Epithelial cell of proximal tubule (primary cell): ENCODE measurements at places on chromosomes 1 and 21. TPM values are rescaled to one million over a fixed set of nuclear protein-coding genes. Genes with fewer than 3 reads are reported as not detected.

- DNase-seq = no peak
Observed at GRCh38 chr1:72324451-72324850, 42.1 kb upstream of the NEGR1 start.

GRCh38 chr21:42384156-42384945 lies 11.5 kb downstream of the TMPRSS3 start:
- DNase-seq = no peak

GRCh38 chr1:30786264-30786991 lies 28.9 kb upstream of the LAPTM5 start:
- DNase-seq = no peak

DNA sequence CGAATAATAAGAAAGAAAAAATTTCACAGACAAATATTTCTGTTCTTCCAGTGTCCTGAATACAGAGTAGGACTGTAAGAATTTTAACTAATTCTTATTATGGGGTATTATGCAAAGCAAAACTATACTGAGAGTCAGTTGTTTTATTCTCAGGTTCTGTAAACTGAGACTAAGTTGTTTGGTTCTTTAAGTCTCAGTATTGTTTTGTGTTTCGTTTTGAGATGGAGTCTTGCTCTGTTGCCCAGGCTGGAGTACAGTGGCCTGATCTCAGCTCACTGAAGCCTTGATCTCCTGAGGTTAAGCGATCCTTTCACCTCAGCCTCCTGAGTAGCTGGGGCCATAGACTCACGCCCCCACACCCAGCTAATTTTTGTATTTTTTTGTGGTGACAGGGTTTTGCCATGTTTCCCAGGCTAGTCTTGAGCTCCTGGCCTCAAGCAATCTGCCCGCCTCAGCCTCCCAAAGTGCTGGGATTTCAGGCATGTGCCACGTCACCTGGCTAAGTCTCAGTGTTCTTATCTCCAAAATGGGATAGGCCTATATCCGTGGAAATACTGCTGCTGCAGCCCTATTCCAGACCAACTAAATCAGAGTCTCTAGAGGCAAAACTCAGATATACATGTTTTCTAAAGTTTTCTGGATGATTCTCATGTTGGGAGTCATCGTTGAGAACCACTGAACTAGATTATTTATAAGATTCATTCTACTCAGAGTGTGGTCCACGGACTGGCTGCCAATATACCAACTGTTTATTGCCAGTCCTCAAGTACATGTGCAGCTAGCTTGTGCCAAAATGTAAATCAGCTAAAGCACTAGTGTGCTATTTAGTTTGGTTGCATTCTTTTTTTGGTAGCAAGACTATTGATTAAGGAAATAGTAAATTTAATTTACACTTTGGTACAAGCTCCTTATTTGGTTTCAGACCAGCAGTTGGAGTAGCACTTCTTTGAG lies 116.6 kb downstream of the HS2ST1 start:
- no peak for DNase-seq

DNA sequence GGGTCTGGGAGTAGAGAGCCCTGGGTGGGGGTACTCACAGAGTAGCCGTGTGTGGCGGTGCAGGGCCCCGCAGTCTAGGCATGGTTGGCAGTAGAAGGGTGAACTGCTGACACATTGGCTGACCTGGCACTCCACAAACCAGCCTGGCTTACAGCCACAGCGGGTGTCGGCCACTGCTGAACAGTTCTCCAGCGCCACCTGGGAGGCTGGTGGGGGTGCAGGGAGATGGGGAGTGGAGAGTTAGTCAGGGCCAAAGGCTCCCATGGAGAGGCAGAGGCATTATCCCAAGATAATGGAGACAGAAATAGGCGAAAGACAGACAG lies 1.5 kb downstream of the TNFRSF25 start:
- no peak for DNase-seq

- DNase-seq = no peak
Observed at GRCh38 chr1:179126338-179127060, 44.6 kb downstream of the TOR3A start.

DNA sequence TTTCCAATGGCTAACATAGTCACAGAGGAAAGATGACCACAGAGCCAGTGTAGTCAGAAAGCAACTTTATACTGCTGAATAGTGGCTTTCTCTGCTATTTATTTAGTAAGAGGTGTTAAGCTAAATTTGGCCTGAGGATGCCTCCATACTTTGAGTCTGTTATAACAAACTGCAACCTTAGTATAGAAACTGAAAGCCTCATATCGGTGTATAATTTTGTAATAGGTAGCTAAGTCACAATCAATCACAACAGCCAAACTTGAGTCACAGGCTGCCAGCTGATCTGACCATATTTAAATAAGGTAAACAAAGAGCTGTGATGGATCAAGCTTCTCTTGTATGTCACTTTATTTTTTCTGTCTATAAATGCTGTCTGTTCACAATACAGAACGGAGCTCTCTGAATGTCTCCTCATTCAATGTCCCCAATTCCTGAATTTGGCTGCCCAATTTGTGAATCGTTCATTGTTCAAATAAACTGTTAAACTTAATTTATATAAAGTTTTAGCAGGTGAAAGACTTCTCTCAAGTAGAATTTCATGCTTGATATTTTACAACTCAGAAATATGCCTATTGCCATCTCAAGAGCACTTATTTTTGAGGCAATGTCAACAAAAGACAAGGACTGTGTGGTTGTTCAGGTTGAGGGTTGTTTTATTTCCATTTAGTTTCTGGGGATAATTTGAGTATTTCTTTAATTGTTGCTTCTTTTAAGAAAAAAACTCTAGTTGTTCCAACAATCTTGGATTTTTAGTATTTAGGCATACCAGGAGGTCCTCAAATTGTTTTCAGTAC lies 339.7 kb upstream of the B3GALT2 start:
- no peak for DNase-seq

- no peak for DNase-seq
Observed at GRCh38 chr21:25359724-25360123, 247.6 kb downstream of the MRPL39 start.

- no peak for DNase-seq
Observed at GRCh38 chr1:86183810-86184209, 27.2 kb upstream of the COL24A1 start.

DNA sequence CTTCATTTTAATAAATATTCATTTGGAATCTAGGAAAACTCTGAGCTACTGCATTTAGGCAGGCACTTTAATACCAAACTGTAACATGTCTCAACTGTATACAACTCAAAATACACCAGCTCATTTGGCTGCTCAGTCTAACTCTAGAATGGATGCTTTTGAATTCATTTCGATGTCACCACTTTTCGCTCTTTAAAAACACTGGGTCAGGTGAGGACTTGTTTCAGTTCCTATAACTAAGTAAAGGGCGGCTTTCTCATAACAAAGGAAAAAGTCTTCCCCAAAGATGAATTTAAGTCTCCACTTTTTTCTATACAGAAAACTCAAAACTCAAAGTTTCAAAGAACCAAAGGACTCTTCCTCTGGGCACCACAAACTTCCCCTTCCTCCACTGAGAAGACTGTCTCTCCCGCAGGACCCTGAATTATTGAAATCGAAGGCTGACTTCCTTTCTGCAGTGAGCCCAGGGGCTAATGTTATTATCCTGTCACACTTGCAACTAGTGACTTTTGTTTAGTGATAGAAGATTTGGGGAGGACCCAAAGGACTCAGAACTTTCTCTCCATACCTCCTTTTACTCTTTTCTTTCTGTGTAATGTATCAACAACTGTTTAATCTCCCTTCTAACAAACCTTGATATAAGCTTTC lies 9.7 kb upstream of the DHX9 start:
- no peak for DNase-seq

- no peak for DNase-seq
Observed at GRCh38 chr1:198318085-198318484, 161.3 kb downstream of the NEK7 start.

GRCh38 chr1:234921266-234922062 lies 207.2 kb downstream of the TOMM20 start:
- peak; percentile 95 for DNase-seq

- DNase-seq = no peak
Observed at GRCh38 chr1:78651241-78651640, 1.6 kb downstream of the IFI44 start.

DNA sequence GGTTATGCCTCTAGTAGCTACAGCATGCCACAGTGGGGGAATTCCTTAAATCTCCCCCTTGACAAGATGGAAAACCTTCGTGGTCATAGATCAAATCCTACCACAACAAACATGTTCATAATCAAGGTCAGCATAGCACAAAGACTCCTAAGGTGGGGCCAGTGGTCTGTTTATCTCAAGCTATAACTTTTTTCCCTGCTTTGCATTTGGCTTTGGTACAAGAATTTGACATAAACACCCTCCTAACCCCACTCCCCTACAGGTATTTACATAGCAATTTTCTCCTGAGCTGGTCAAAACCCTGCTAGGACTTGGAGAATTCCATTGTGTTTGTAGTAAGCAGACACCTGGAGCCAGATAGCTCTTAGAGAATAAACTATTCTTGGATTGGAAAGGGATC lies 58.5 kb downstream of the HIVEP3 start:
- no peak for DNase-seq

- DNase-seq = no peak
Observed at GRCh38 chr1:189350983-189351616, 1126.6 kb downstream of the BRINP3 start.

DNA sequence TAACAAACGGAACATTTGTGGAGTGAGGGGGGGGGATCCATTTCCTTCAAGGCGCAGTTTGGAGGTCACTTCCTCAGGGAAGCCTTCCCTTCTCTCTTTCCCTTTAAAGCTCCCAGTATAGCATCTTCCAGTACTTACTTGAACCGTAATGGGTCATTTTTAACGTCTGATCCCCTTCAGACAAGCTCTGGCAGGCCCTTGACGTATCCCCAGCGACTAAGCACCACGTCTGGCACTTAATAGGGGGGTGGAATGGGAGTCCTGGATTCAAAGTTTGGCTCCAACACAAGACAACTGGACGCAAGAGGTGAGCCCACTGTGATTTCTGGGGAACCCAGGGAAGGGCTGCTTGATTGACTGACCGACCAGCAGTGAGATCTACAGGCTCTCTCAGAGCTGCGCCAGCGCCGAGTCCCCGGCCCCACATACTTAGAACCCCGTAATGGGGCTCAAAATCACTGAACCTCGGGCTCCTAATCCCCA lies 441 bp downstream of the YARS1 start:
- no peak for DNase-seq

DNA sequence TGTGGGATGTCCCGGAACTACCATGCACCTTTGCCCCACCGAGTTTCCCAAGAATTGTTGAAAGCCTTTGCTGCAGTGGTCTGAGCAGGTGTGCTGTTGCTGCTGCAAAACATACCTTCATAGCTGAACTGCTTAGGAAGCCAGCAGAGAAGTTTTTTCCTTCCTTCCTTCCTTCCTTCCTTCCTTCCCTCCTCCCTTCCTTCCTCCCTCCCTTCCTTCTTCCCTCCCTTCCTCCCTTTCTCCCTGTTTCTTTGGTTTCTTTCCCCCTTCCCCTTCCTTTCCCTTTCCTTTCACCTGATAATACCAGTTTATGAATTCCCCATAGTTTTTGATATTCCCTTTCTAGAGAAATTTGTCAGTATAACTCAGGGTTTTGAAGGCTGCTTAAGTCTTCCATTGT lies 10.8 kb upstream of the SH3D21 start:
- no peak for DNase-seq

GRCh38 chr1:14167884-14168283 lies 430.6 kb upstream of the KAZN start:
- DNase-seq = no peak

DNA sequence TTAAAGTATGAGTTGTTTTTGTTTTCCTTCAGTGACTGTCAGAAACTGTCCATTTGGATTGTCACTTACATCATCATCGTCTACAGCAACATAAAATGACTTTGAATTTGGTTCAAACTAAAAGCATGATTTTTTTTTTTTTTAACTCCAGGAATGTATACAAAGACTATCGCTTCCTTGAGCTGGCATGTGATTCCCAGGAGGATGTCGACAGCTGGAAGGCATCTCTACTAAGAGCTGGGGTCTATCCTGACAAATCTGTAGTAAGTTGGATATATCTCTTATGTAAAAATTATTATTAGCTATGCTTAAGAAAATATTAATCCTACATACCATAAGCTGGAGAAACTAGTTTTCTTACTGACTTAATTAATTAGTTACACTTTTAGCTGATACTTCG lies 111.9 kb upstream of the C1orf105 start:
- DNase-seq = no peak

DNA sequence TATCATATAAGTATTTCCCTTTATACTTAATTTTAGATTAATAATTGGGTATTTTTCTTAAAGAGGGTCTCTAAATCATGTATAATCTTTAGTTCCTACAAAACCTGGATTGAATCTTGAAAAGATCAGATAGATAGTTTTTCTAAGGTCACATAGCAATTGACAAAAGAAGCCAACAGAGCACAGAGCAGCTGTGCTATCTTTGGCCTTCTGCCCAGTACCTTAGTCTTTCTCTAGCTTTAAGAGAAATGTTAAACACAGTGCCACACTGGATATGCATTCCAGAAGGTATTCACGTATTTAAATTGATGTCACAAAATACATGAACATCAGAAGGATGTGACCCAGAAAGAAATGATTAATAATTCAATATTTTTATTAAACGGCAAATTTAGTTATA lies 86.8 kb downstream of the C21orf91 start:
- DNase-seq = no peak

Gene NTRK1
- not detected in 2 replicates for total RNA-seq

Gene GLIS1
- 2.5 and 2.7 TPM in 2 replicates for total RNA-seq

Gene FMO3
- total RNA-seq = not detected in 2 replicates

Gene CHIA
- not detected in 2 replicates for total RNA-seq

Gene TESK2
- total RNA-seq = 1.1 and 2.9 TPM in 2 replicates

Gene C4BPA
- not detected in 2 replicates for total RNA-seq

Gene TRABD2B
- total RNA-seq = 0.14 and 0.46 TPM in 2 replicates

Gene CR1
- total RNA-seq = not detected in 2 replicates

Gene MTF2
- total RNA-seq = 23.9 and 26.3 TPM in 2 replicates

Gene LGR6
- total RNA-seq = under 0.01 TPM in 1 of 2 replicates, not detected in the other

Gene LGALS8
- total RNA-seq = 30.3 and 47.3 TPM in 2 replicates

Gene DENND2C
- 0.29 and 0.81 TPM in 2 replicates for total RNA-seq

Gene TRIM67
- total RNA-seq = not detected in 2 replicates

Gene COL11A1
- total RNA-seq = 3.3 and 8.2 TPM in 2 replicates

Gene RGS4
- total RNA-seq = 6.5 and 21.0 TPM in 2 replicates

Gene OVAAL
- not detected in 2 replicates for total RNA-seq
